ENCODE measurements at places on chromosomes 6 and 20.
A peak's percentile ranks its signal among the peaks of the same experiment; 100 is the strongest.

DNA sequence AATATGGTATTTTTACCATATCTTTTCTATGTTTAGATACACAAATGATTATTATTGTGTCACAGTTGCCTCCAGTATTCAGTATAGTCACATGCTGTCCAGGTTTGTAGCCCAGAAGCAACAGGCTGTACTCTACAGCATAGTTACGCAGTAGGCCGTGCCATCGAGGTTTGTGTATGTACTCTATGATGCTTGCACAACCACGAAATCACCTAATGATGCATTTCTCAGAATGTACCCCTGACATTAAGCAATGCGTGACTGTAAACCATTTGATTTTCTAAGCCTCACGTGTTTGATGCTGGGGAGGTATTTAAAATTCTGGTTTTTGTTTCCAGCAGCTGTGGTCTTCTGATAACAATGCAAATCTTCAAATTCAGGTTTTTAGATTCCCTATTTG is 207.6 kb downstream of the UST start:
- no peak for DNase-seq

GRCh38 chr6:27889275-27889627 is 22.9 kb downstream of the OR2B2 start:
- no peak for DNase-seq

DNA sequence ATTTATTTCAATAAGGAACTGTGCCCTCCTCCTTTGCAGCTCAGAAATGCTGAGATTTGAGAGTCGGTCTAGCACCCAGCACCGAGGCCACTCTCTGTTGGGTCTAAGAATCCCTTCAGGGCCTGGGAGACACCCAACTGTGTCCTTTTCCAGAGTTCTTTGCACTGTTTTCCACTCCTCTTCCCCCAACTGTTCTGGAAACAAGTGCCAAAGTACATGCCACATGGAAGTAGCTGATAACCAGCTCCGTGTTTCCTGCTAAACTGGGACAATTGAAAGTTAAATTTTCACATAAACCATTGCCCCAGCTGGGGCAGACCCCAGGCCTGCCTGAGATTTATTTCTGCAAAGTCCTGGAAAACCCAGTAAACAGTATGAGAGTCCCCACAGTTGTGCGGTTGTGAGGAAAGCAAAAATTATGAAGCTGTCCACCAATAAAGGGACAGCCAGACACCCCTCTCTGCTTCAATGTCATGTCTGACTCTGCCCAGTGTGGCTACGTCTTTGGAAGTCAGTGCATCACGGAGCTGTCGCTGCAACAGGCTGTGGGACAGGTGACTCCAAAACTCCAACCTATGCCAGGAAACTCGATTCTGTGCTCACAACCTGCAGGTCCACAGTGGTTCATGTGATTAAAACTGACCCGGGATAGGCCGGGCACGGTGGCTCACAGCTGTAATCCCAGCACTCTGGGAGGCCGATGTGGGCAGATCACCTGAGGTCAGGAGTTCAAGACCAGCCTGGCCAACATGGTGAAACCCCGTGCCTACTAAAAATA is 178.0 kb upstream of the AFDN start:
- DNase-seq: no peak

- no peak for DNase-seq
Observed at GRCh38 chr20:19952392-19952791, 64.8 kb upstream of the NAA20 start.

DNA sequence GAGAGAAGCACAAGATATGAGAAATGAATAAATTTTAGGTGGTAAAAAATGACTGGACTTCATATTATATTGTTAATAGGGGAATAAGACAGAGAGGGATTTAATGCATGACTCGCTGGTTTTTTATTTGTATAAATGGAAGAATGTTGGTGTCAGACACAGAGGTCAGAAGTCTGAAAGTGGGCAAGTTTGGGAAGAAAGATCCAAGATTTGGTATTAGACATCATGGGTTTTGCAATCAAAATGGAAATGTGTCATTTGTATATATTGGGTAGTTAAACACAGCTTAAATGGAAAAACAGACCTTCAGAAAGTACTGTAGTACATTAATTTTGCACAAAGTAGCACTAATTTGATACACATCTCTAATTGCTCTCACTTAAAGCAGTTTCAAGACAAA is 96.2 kb downstream of the EYA4 start:
- no peak for DNase-seq

- no peak for DNase-seq
Observed at GRCh38 chr20:62887860-62888239, 26.2 kb upstream of the TCFL5 start.

DNA sequence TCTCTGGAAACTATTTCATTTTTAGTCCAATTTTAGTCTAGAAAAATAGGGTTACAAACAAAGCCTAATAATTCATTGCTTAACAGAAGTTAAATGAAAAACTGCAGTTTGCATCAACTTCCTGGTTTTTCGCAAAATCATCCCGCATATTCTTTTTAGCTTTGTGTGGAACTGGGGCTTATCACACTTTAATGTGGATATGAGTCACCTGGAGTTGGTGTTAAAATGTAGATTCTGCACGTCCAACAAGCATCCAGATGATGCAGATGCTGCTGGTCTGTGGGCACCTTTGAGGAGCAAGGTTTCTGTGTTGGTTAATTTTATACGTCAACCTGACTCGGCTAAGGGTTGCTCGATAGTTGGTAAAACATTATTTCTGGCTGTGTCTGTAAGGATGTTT is 126.1 kb downstream of the PLCB4 start:
- DNase-seq: no peak

DNA sequence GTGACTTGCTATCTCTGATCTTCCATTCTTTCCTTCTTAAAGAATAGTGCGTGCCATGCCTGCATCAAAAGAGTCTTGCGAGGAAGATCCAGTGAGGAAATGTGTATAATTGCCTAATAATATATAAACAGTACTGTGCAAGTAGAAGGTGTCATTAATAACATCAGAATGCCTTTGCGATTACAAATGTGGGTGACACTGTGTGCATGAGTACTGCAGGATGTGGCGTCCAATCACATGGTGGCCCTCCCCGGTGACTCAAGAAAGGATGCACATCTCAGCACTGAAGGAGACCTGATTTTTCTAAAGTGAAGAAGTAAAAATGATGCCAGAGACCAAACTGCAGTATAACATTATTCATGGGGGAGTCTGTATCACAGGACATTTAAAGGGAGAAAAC is 107.5 kb upstream of the EDN1 start:
- peak; percentile 27 for DNase-seq

- DNase-seq: peak; percentile 70
Observed at GRCh38 chr6:17851720-17852161, 135.7 kb downstream of the KIF13A start.

DNA sequence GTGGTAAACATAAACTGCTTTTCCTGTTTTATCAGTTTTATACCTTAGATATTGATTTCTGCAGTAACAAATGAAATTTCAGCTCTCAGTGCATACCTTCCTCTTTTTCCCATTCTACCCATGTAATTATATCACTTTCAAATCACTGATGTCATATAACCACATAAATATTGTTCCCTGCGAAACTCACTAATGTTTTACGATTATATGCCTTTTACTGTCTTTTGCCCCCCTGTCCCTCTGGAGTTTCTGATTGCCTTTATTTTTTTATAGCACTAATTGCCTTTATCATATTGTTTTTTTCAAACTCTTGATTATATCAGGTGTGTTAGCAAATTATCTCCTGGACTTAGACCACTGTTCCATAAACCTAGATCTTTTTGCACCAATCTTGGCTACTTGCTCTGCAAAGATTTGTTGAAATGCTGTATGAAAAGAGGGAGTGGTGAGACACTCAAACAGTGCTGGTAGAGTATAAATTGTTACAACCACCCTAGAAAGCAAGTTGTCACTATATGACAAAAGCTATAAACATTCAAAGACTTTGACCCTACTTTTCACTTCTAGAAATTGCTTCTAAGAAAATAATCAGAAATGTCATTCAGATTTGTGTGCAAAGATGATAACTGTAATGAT is 29.6 kb upstream of the EDN1 start:
- DNase-seq: no peak

- DNase-seq: no peak
Observed at GRCh38 chr6:68059899-68060298, 575.2 kb upstream of the ADGRB3 start.

GRCh38 chr6:113137426-113137825 is 719.7 kb upstream of the MARCKS start:
- no peak for DNase-seq

GRCh38 chr6:84390334-84390733 is 162.9 kb upstream of the CEP162 start:
- no peak for DNase-seq

DNA sequence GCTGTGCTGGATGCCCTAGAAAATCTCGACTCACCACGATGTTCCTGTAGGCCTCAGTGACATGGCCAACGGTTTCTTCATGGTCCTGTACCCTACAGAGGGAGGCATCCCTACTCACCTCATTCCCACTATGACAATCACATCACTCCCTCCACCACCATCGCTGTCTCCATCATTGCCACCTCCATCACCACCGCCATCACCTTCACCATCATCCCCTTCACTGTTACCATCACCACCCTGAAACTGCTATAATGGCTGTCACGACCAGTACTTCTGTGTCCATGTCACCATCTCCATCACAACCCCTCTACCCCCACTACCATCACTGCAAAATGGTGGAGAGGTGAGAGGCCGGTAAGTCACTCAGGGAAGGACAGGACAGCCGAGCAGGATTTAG is 29.8 kb upstream of the MRPS18A start:
- no peak for DNase-seq

GRCh38 chr6:96792561-96793190 is 44.6 kb downstream of the GPR63 start:
- DNase-seq: no peak

DNA sequence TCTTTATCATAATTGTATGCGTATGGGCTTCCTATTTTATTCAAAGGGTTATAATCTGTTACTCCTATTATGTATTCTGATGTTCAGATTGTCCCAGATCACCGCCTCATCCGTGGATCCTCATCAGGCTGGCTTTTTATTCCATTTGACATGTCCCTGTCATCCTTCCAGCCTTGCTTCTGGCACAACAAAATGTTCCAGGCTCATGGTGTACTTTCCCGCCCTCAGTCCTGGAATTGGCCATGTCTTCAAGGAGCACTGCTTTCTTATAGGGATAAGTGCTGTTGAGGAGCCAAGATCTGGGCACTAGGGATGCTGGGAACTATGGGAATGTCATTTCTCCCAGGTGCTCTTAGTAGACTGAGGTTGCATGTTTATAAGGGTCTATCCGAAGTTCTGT is 207.8 kb downstream of the JARID2 start:
- DNase-seq: no peak

- DNase-seq: no peak
Observed at GRCh38 chr20:46670585-46671584, 18.4 kb downstream of the TP53RK start.

DNA sequence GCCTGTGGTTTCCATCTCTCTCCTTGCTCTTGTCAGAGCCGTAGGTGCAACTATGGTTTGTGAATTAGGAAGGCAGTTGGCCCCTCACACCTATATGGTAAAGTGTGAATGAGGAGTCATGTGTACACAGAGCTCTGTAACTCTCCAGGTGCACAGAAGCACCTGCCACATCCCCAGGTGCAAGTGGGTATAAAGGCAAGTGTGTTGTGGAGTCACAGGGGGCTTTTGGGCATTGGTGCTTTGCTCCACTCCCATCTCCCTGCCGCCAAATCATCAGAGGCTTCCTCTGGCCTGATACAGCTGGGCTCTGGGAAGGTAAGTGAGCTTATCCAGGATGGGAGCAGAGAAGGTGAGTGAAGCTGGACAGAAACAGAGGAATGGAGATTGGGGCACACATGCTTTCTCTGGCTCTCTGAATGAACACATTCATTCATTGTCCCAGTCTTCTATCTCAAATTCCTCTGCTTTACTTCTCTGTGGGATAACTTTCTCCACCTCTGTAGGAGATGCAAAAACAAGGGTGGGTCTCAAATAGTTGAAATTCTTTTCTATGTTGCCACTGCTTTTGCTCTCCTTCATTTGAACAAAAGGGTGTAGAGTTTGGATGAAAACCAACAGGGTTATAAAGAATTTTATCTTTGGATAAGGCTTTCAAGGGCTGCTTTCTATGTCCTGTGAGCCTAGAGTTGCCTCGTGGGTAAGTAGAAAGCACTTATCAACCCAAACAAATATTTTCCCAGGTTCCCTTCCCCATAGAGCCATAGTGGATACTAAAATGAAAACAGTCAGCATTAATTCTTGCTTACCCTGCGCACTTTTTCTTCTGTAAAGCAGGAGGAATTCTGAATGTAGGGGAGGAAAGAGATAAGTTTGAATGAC is 45.0 kb upstream of the RIPOR2 start:
- peak; percentile 17 for DNase-seq

GRCh38 chr6:36685926-36686667 is 7.6 kb downstream of the CDKN1A start:
- DNase-seq: no peak

DNA sequence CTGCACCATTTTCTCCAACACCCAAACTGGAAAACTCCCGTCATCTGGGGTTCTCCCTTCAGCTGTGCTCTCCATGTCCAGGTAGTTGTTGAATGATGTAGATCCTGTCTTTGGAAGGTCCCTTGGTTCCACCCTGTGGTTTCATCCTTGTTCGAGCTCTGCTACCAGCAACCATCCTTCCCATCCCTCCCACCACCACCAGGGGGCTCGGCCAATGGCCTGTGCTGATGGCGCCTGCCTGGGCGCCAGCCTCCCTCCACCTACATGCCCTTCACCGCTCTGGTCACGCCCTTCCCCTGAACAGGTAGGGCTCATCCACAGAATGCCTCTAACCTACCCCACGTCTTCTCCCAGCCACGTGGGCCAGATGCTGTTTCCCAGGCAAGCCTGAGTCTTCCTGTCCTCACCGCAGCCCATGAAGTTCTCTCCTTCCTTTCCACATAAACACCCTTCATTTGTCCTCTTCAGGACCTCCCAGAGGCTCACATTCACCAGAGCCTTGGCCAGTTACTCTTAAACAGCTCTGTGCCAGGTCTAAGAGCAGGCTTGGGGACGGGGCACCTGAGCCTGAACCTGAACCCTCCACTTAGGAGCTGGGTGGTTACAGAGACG is 75.1 kb upstream of the DUSP22 start:
- DNase-seq: no peak

DNA sequence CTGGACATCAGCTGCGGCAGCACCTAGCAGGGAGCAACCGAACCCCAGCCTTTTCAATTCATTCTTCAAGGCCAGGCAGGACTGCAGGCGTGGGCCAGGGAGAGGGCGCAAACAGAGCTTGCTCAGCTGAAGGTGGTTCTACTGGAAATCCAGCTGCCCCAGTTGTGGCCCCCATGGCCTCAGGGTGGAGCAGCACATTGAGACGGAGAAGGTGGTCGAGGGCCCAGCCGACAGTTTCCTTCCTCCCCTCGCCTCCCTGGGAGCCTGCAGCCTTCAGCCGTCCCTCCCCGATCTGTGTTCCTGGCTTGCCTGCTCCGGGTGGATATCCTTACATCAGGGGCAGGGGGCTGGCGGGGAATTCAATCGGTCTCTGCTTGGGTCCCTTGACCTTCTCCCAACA is 217.8 kb downstream of the ANKRD60 start:
- DNase-seq: no peak
